Activated CD8-positive, alpha-beta memory T cell treated with anti-CD3 and anti-CD28 coated beads for 48 hours (primary cell): ENCODE measurements at places on chromosomes 3 and 15.

DNA sequence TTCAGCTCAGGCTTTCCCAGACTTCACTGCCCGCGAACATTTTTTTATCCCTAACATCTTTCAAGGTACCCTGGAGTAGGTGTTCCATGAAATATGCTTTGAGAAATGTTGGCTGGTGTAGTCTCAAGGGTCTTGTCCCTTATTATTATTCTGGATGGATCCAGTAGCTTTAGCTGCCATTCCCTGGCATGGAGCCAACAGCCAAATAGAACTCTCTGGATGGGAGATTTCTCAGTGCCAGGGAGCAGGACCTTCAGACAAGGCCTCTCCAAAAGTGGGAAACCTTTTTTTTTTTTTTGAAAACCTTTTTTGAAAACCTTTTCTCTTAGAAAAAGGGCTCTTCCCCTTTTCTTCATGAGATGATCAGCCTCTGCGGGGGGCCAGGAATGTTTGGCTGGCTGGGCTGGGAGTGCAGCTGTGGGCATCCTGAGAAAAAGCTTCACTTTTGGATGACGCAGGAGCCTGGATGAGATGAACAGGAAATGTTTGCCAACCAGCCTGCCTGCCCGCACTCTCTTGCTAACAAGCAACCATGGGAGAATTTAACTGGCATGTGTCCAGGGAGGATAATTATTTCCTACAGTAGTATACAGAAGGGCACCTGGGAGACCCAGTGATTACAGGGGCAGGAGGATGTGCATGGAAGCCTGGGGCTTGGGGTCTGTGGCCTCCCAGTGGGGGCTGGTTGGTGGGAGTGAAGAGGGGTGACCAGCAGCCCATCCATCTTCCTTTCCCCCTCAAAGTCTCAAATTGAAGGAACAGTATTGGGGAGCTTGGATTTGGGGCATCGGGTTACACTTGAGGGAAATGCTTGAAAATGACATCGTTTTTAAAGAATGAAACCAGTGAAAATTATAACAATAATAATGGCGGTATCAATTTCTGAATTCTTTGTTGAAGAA lies 109.1 kb upstream of the LRIG1 start:
- no peak for DNase-seq

- DNase-seq = no peak
Measured at GRCh38 chr15:47609693-47610092, 107.6 kb upstream of the SEMA6D start.

DNA sequence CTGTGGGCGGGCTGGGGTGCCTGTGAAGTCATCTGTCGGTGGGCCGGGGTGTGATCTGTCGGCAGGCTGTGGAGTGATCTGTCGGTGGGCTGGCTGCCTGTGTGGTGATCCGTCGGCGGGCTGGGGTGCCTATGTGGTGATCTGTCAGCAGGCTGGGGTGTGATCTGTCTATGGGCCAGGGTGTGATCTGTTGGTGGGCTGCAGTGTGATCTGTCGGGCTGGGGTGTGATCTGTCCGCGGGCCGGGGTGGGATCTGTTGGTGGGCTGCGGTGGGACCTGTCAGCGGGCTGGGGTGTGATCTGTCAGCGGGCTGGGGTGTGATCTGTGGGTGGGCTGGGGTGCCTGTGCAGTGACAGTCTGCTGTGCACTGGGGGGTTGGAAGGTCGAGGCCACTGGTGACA lies 204.5 kb downstream of the XXYLT1 start:
- no peak for DNase-seq

DNA sequence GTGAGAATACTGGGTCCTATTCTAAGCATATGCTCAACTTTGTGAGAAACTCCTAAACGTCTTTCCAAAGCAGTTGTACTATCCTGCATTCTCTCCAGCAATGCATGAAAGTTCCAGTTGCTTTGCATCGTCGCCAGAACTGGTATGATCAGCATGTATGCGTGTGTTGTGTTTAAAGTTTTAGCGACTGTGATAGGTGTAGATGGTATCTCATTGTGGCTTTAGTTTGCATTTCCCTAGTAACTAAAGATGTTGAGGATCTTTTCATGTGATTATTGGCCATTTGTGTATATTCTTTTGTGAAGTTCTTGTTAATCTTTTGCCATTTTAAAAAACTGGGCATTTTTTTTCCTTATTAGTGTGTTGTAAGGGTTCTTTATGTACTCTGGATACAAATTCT lies 115.1 kb downstream of the SPATA16 start:
- no peak for DNase-seq

GRCh38 chr3:23004971-23005370 lies 198.2 kb upstream of the UBE2E2 start:
- no peak for DNase-seq

GRCh38 chr15:88470625-88471372 lies 3.3 kb downstream of the MRPS11 start:
- DNase-seq = no peak

DNA sequence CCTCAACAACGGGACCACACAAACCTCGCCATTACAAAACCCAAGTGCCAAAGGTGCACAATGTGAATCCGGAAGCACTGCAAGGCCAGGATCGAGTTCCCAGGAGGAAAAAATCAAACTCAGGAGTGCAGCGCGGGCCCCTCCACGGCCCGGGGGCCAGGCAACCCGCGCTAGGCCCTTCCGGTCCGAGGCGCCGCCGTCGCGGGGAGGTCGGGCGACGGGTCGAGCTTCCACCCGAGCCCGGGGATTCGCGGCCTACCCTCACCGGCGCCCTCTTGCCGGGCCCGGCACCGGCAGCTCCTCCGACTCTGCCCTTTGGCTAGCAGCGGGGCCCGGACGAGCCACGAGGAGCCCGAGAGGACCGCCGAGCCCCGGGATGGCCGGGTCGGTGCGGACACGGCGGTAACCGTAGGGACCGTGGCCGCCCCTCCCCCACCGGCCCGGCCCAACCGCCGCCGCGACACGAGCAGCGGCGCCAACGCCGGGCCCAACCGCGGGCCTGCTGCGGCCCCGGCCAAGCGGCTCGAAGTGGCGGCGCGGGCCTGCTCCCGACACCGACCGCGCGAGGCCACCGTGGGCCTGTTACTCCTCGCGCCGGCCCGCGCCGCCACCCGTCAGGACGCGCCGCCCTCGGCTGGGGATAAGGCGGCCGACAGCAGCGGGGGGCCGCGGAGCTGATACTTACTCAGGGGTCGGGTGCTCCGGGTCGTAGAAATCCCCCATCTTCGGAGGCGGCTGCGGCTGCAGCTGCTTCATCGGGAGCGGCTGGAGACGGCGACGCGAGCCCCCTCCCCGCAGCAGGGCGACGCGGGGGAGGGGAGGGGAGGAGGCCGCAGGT lies 525 bp downstream of the SETD2 start:
- peak; percentile 34 for DNase-seq

GRCh38 chr3:98964784-98965183 lies 63.3 kb upstream of the DCBLD2 start:
- DNase-seq = no peak

DNA sequence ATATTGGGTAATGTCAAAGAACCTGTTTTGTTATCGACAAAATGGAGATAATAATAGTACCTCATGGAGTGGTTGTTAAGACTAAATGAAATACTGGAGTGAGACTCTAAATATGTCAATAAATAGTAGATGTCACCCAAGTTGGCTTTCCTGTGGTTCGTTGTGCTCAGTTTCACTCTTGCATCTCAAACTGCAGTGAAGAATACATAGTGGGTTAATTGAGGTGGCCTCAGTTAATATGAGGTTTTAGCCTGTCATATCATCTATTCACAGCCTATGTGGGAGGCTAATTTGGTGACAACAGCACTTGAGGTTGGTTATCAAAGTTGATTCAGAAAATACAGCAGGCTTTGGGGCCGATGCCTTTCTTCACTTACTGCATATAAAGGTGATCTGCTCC lies 485.5 kb upstream of the SUCLG2 start:
- no peak for DNase-seq

GRCh38 chr3:126481808-126482502 lies 6.3 kb upstream of the ZXDC start:
- no peak for DNase-seq

DNA sequence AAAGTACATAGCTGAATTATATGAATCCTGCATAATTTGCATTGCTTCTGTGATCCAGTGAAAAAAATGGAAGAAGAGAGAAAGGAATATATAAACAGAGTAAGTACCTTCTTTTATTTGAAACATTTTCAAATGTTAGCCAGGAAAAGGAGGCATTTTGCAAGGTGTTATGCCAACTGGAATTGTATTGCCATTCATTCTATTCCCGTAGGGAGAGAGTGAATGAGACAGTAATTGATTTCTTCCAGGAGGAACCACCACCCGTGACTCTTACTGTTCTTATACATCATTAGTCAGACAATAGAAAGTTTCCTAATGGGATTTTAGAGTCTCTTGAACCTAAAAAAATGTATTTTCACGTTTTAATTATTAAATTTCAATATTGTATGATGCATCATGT lies 324.1 kb upstream of the ALCAM start:
- no peak for DNase-seq

DNA sequence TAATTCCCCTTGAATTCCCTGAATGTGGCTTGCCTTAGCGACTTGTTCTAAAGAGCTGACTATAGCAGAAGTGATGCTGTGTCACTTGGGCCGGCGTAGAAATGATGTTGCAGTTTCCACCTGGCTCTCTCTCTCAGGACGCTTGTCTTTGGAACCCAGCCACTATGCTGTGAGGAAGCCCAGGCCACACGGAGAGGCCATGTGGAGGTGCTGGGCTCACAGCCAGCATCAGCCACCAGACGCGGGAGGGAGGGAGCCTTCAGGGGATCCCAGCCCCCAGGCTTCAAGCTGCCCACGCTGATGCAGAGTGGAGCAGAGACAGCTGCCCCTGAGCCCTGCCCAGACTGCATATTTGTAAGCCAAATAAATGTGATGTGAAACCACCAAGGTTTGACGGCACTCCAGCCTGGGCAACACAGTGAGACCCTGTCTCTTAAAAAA lies 18.6 kb downstream of the RNU5B-1 start:
- no peak for DNase-seq

GRCh38 chr3:119831022-119831421 lies 49.1 kb downstream of the NR1I2 start:
- no peak for DNase-seq
